ENCODE measurements at places on chromosomes 2 and 18. TPM values are rescaled to one million over a fixed set of nuclear protein-coding genes. Genes with fewer than 3 reads are reported as not detected.

MSTN gene
- total RNA-seq = 5.3 TPM

TRABD2A gene
- total RNA-seq = 2.5 TPM

HRH4 gene
- total RNA-seq = 0.23 TPM

REG1B gene
- total RNA-seq = not detected

METTL21A gene
- total RNA-seq = 17.1 TPM

C2orf66 gene
- total RNA-seq = 0.69 TPM

RAB27B gene
- total RNA-seq = 118 TPM

THSD7B gene
- total RNA-seq = 12.2 TPM

LIMS2 gene
- 4.4 TPM for total RNA-seq

FAP gene
- 2.3 TPM for total RNA-seq

SNRPD1 gene
- total RNA-seq = 23.3 TPM

DSC2 gene
- 4.2 TPM for total RNA-seq

SLC8A1 gene
- 190 TPM for total RNA-seq

CDK5R2 gene
- 13.4 TPM for total RNA-seq

C1GALT1C1L gene
- 0.92 TPM for total RNA-seq

CFAP221 gene
- total RNA-seq = 25.4 TPM

IL1R1 gene
- total RNA-seq = 0.46 TPM

FBXO48 gene
- total RNA-seq = 1.4 TPM

OTX1 gene
- total RNA-seq = 2.8 TPM

ITGA4 gene
- total RNA-seq = 5.3 TPM

SULT1C4 gene
- total RNA-seq = 15.5 TPM

FAM237A gene
- 0.46 TPM for total RNA-seq

GPC1 gene
- 86.5 TPM for total RNA-seq

MLPH gene
- 0.69 TPM for total RNA-seq

PLCL1 gene
- 26.5 TPM for total RNA-seq

C2orf42 gene
- total RNA-seq = 30.7 TPM

ZNF521 gene
- 67.1 TPM for total RNA-seq

TXNDC2 gene
- not detected for total RNA-seq
